ENCODE measurements at places on chromosomes 4 and X.

GRCh38 chr4:125486351-125486750 is 171.6 kb downstream of the FAT4 start:
- DNase-seq, result no peak

GRCh38 chrX:70466968-70467367 is 22.3 kb downstream of the DLG3 start:
- DNase-seq, result no peak

DNA sequence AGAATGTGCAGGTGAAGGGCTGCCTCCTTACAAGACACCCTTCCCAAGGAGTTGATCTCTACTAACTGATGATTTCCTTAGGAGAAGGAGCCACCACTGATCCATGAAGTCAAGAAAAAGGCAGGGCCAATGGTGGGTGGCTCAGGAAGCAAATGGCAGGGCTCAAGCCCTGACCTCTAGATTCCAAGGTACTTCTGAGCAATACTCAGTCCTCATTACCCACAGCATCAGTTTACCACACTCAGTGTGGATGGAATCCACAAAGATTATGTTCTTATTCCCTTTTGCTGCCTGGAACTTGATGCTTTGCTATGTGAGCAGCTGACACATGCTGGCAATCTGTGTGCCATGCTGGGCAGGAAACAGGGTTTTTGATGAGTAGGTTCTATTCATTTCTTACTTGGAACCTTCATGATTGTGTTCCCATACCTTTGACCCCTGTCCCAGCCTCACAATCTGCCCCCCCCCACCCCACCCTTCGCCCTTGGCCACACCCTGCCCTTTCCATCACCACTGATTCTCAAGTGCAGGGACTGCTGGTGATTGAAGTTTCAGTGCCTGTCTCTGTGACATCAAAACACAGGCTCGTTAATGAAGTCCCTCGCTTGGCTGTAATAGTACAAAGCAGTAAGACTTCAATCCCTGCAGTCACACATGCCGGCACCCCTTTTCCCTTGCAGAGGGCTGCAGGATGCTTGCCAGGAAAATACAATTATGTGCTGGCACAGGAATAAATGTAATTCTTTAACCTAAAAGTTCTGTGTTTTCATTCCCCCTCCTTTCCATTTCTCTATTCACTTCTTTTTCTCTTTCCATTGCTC is 135.6 kb upstream of the GPC4 start:
- DNase-seq, result no peak

DNA sequence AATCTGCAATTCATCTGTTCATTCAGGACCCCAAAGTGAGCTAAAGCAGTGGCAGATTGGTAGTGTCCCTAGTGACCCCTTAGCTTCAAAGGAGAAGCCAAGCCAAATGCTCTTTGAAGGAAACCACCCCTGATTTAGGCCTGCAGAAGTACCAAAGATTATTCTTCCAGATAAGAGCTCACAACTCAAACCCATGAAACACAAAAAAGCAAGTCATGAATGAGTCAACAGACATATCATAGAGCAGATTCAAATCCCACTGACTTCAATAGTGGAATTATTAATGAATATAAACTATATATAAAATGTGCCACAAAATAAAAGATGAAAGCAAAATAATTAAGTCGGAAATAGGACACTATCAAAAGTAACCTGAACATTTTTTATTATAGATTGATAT is 197.6 kb downstream of the SCFD2 start:
- no peak for DNase-seq

- DNase-seq, result no peak
These were observed 159.1 kb upstream of the PITX2 start for GRCh38 chr4:110781944-110782343.

- no peak for DNase-seq
These were observed 43.3 kb downstream of the FGFBP1 start for GRCh38 chr4:15894921-15895916.

DNA sequence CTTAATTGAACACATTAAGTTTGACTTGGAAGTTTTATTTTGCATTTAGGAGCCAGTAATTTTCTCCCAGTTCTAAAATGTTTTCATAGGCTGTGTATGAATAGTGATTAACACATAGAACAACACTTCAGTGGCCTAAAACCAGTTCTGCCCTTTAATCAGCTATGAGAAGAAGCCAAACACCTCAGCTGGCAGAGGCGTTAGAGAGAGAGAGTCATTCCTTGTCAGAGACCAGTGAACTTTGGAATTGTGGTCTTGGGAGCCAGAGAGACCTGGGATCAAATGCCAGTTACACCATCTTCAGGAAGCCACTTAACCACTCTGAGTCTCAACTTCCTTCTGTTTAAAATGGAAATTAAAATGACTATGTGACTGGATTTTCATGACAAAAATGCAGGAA is 39.3 kb upstream of the PRPS2 start:
- no peak for DNase-seq

GRCh38 chr4:38734446-38734845 is 48.3 kb downstream of the TLR10 start:
- DNase-seq, result no peak

GRCh38 chrX:150487369-150488094 is 80.9 kb upstream of the MTM1 start:
- no peak for DNase-seq

DNA sequence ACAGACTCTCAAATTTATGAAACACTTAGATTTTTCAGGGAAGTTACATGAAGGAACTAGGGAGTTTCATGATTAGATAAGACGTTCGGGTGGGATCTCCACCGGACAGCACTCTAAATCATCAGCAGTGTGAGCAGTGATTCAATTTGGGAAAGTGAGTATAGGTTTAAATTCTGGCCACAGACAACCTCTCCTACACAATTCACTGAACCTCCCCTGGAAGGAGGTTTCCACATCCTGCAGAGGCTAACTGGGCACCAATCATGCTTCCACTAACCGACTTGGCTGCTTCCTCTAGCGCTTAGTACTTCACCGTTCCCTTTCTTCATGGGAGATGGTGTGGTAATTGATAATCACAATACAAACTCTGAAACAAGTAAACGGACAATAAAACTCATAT is 5.6 kb downstream of the CXCL9 start:
- DNase-seq, result no peak

All from B cell (primary cell).